NCI-H526 (cell line): ENCODE measurements at places on chromosomes 4 and X.

DNA sequence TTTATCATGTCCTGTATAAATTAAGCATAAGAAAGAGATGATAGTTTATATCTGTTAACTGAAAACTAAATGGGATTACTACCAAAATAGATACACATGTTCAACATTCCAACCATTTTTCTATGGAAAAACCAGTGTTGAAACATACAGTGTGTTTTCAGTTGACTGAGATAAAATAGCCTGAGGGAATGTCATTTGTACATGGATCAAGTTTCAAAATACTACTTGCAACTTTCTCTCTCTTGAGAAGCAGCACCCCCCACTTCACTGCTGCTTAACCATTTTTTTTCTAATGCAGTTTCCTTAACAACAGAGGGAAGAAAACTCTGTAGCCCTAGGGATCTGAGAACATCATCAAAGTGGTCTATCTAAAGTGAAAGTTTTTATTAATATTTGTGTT is 70.8 kb downstream of the NPNT start:
- no peak for DNase-seq

GRCh38 chrX:118536687-118537461 is 41.3 kb downstream of the DOCK11 start:
- no peak for DNase-seq

DNA sequence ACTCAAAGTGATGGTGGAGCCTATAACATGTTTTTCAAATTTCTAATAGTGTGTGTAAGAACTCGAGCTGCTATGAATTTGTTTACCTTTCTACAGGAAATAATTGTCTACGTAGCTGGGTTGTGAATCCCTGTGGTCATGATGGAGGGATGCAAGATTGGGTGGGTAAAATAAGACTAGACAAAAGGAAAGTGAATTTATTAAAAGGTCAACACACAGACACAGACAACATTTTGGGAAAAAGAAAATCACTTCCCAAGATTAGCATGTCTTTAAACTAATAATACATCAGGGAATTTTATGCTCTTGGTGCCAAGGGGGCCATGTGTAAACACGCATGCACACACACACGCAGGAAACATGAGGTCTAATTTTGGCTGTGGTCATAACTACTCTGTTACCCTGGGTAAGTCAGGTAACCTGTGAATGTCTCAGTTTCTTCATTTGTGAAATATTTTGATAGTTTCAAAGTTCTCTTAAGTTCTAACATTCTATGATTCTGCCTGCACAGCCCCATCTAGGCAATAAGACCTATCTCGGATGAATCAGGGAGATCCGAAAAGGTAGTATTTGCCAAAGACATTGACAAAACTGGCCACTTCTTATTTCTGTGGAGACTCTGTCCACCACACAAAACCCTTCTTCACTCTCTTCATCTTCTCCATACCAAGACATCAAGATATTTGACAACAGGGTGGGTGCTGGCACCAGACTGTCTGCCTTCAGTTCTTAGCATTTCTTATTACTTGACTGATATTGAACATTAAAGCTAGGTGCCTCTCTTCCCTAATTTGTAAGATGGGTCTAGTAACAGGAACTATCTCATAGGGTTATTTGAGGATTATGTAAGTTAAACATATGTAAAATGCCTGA is 1.6 kb upstream of the UNC5C start:
- no peak for DNase-seq

GRCh38 chr4:54863571-54864255 is 206.0 kb downstream of the KIT start:
- DNase-seq, result no peak

DNA sequence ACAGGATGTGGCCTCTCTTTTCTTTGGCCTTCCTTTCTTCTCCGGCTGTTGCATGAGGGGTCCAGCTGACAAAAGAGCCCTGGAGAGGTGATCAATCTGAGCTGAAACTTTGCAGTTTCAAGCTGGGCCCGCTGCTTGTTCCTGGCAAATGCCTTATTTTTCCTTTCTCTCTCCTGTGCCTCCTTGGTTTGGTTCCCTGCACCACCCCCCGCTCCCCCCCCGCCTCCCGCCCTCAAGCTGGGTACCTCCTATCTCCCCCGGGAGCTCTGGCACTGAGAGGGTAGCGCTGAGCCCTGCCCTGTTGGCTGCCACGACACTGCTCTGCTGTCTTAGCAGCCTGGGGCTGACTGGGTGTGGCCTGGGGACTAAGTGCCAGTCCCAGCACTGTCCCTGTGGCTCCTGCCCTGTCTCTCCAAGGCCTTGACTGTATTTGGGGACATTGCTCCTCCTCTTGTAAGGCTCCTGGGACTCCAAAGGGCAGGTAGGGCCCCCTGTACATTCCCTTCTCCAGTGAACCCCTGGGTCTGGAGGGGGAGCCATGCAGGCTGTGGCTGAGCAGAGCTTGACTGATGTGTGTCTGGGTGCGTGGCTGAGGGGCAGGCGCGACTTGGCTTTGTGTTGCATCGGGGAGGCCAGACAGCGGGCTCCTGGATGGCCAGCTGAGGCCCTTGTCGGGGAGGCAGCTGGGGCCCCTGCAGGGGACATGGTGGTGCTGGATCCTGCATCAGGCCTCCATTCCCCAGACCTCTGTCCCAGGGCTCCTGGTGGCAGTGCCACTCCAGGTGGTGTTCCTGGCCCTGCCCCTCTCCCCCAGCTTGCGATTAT is 1.1 kb downstream of the PLXNA3 start:
- peak; percentile 41 for DNase-seq
